ENCODE measurements at places on chromosomes 12 and 14. TPM values are rescaled to one million over a fixed set of nuclear protein-coding genes. Genes with fewer than 3 reads are reported as not detected.

MIP gene
- not detected for total RNA-seq

ADAM20 gene
- total RNA-seq, result 9.4 TPM

KRT86 gene
- not detected for total RNA-seq

SLC38A4 gene
- 0.63 TPM for total RNA-seq

ITGB7 gene
- total RNA-seq, result not detected

GALNT8 gene
- 63.5 TPM for total RNA-seq

NR2C1 gene
- 84.2 TPM for total RNA-seq

ACOT6 gene
- total RNA-seq, result not detected

KRT81 gene
- not detected for total RNA-seq

TMEM132D gene
- total RNA-seq, result 7.5 TPM

CAPZA3 gene
- total RNA-seq, result not detected

MAX gene
- total RNA-seq, result 55.4 TPM

STON2 gene
- total RNA-seq, result 45.1 TPM

CLEC12A gene
- not detected for total RNA-seq

COL2A1 gene
- 0.31 TPM for total RNA-seq

SLC8A3 gene
- 46.0 TPM for total RNA-seq

FAIM2 gene
- total RNA-seq, result 37.2 TPM

OTUB2 gene
- total RNA-seq, result 5.6 TPM

TGM1 gene
- total RNA-seq, result 4.4 TPM

KRT80 gene
- not detected for total RNA-seq

KCNJ8 gene
- total RNA-seq, result 4.4 TPM

DCN gene
- total RNA-seq, result 20.3 TPM

IL22 gene
- not detected for total RNA-seq

GPR84 gene
- not detected for total RNA-seq

GNB3 gene
- 5.9 TPM for total RNA-seq

SLC41A2 gene
- total RNA-seq, result 84.8 TPM

CKB gene
- total RNA-seq, result 304 TPM

LALBA gene
- total RNA-seq, result not detected

POTEM gene
- total RNA-seq, result not detected

CPNE6 gene
- 27.2 TPM for total RNA-seq
